ENCODE measurements at places on chromosomes 11 and 22. TPM values are rescaled to one million over a fixed set of nuclear protein-coding genes. Genes with fewer than 3 reads are reported as not detected.

APOC3 gene
- not detected for total RNA-seq

DNA sequence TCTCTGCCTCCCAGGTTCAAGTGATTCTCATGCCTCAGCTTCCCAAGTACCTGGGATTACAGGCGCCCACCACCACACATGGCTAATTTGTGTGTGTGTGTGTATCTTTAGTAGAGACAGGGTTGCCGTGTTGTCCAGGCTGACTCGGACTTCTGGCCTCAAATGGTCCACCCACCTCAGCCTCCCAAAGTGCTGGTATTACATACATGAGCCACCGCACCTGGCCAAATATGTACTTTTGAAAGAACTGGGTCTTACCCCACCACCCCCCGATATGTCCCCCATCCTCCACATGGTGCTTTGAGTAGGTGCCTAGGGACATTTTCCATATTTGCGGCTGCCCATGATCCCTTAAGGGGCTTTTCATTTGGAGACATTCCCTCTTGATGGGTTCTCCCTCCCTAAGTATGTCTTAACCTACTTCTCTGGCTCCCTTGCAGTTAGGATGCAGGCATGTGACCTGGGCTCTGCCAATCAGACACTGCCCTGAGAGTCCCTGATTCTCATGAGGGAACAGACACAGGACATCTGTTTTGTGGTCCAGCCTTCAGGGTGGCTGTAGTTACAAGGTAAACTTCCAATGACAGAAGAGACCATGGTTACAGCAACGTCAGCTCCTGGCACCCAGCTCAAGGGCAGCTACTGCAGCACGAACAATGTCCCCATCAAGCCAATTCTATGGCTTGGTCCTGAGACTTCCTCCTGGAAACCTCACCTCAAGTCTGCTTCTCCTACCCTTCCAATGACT is 48.4 kb downstream of the CHST1 start:
- no peak for DNase-seq

DNA sequence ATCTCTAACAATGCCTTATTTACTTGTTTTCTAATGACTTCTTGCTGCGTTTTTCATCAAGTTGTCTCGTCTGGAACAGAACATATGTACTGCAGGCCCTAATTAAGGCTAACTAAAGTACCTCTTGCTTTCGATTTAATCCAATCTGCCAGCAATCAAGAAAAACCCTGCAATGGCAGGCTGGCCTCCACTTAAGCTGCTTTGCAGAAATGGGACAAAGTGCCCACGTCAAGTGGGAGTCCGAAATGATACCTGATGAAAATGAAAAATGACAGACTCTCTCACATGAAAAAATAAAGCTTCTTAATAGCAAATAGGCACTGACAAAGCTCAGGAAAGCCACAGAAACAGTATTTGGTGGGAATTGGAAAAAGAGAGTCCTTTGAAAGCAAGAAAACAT is 1454.7 kb downstream of the FAM181B start:
- no peak for DNase-seq

- DNase-seq, result peak; percentile 19
These were observed at the start of gene APOBEC3A for GRCh38 chr22:38957046-38957770. APOBEC3A (plus strand) TSS chr22:38957609; CDS start chr22:38957692, 83 bp downstream.

GRCh38 chr11:76610871-76611475 is 59.6 kb downstream of the LRRC32 start:
- no peak for DNase-seq

- no peak for DNase-seq
These were observed 471.5 kb upstream of the API5 start for GRCh38 chr11:42840176-42840829.

OR51E2 gene
- total RNA-seq, result not detected

- DNase-seq, result no peak
These were observed 150.0 kb downstream of the DBX1 start for GRCh38 chr11:20010156-20010850.

DNA sequence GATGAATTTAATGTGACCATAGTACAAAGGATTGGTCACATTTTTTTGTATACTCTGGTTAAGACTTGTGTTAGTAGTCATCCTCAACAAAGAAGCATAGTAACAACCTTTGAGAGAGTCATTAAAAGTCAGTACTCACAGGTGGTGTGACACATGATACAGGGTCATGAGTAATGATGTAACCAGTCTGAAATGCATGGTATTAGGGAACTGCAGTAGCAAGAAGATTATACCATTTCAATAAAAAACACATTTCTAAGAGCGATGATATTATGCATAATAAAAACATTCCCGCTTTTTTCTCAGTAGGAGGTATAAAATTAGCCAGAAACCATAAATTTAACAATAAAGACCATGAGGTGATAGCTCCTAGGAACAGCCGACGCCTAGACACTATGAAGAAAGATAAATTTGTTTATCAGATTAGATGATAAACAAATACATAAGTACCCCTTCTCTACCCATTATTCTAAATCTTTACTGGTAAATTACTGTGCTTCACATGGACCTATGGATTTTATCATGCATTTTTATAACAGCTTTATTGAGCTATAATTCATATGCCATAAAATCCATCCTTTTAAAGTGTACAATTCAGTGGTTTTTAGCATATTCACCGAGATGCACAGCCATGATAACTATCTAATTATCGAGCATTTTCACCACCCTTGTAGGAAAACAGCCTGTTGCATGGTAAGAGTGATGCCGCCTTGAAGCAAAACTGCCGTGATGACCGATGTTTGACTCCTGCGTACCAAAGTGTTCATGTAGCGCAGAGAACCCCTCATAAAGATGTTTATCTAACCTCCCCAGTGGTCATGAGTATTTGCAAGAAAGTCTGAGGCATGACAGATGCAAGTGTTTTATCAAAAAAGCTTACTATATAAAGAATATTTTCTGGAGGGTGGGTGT is 41.8 kb downstream of the TMPRSS5 start:
- no peak for DNase-seq

TMEM109 gene
- total RNA-seq, result 77.7 TPM
